ENCODE measurements at places on chromosomes 3 and 15.
A peak's percentile ranks its signal among the peaks of the same experiment; 100 is the strongest.

DNA sequence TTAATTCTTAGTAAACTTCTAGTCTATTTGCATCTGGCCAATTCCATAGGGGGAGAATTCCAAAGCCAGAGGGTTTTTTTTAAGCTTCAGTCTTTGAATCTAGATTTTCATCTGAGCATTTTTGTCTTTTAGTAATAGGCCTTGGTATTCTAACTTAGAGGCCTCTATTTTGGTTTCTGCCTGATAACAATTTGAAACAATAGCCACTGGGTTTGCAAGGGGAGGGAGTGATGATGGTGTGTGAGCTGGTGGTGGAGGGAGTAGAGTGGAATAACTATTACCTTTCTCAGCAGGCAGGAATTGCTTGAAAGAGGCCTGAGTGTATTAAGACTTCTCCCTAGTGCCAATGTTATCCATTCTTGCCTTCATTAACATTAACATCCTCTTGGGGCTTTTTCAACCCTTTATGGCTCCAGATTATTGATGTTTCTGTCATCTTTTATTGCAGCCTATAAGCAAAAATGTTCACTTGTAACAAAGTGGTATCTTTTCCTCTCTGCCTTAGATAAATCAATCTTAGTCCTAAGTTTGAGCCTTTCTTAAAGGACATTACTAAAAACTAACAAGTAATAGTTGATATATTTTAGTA, 26.5 kb upstream of the TCF12 start:
- no peak for DNase-seq

- peak; percentile 51 for DNase-seq
These were observed 229.0 kb downstream of the ITPR1 start for GRCh38 chr3:4722103-4722502.

GRCh38 chr3:181637056-181637455, 74.7 kb upstream of the SOX2 start:
- DNase-seq, result no peak

DNA sequence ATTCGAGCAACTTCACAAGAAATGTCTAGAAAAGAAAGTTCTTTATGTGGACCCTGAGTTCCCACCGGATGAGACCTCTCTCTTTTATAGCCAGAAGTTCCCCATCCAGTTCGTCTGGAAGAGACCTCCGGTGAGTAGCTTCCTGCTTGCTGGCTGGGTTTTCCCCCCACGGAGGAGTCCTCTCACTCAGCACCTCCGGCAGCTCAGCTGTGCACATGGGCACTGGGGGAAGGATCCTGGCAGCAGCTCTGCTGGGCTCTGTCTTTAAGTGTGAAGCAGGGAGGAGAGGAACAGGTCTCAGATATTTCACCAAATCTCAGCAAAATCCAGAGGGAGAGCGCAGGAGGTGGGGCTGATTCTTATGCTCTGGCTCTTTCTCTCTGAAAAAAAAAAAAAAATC, 684 bp downstream of the CAPN3 start:
- no peak for DNase-seq

DNA sequence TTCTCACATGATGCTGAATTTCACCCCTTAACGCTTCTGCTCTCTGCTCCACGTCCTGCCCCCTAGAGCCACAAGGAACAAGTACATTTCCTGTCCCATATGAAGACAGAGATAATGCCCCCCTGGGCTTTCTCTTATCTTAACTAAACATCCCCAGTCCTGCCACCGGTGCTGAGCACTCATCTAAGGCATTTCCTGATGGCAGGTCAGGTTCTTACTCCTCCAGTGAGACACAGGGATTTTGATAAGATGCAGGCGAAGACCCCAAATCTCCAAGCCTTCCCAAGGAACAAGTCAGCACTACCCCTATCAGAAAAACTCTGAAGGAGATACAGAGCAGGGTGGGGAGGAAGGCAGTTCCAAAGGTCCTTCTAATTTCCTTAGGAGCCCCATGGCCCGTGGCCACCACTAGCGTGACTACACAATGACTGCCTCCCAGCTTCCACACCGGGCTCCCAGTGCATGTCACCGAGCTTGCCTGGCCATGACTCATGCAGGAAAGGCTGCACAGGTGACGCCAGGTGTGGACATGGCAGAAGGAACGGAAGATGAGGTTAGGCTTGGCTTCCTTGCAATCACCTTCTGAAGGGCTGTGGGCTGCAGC, 152.9 kb downstream of the XXYLT1 start:
- DNase-seq, result no peak

GRCh38 chr15:86870846-86871245, 791.2 kb downstream of the AGBL1 start:
- no peak for DNase-seq

DNA sequence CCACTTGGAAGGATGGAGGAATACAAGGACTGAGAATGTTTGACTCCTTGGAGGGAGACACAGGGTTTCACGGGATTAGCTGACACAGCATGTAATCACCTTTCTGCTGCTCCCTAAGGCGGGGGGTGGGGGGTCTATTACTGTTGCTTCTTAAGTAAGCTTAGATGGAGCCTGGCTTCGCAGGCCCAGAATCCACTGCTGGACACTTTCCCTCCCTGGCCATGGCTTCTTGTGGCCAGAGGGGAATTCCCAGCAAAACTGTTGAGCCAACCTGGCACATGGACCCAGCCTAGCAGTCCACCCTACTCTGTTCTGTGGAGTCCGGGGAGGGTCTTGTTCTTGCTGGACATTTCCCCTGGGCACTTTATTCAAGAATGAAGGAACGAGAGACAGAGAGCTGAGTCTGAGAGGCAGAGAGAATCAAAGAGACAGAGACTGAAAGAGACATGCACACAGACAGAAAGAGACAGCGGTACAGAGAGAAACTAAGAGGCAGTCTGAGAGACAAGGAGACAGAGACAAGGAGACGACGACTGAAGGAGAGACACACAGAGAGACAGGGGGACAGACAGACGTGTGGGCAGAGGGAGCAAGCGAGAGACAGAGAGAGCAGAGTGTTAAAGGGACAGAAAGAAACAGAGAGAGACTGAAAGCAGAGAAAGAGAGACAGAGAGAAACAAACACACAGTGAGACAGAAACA, 55.6 kb upstream of the DLG1 start:
- no peak for DNase-seq

DNA sequence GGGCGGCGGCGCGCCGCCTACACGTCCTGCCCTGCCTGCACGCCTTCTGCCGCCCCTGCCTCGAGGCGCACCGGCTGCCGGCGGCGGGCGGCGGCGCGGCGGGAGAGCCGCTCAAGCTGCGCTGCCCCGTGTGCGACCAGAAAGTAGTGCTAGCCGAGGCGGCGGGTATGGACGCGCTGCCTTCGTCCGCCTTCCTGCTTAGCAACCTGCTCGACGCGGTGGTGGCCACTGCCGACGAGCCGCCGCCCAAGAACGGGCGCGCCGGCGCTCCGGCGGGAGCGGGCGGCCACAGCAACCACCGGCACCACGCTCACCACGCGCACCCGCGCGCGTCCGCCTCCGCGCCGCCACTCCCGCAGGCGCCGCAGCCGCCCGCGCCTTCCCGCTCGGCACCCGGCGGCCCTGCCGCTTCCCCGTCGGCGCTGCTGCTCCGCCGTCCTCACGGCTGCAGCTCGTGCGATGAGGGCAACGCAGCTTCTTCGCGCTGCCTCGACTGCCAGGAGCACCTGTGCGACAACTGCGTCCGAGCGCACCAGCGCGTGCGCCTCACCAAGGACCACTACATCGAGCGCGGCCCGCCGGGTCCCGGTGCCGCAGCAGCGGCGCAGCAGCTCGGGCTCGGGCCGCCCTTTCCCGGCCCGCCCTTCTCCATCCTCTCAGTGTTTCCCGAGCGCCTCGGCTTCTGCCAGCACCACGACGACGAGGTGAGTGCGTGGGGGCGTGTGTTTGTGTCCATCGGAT, 602 bp downstream of the TRIM71 start:
- peak; percentile 15 for DNase-seq

Measured in foreskin fibroblast (primary cell).